ENCODE measurements at places on chromosomes 6 and 20.

GRCh38 chr6:27532820-27533538 lies 60.1 kb upstream of the ZNF184 start:
- no peak for DNase-seq

- no peak for DNase-seq
Observed at GRCh38 chr6:43014434-43014909, 423 bp downstream of the KLHDC3 start.

GRCh38 chr6:121678245-121678644 lies 242.8 kb downstream of the GJA1 start:
- no peak for DNase-seq

DNA sequence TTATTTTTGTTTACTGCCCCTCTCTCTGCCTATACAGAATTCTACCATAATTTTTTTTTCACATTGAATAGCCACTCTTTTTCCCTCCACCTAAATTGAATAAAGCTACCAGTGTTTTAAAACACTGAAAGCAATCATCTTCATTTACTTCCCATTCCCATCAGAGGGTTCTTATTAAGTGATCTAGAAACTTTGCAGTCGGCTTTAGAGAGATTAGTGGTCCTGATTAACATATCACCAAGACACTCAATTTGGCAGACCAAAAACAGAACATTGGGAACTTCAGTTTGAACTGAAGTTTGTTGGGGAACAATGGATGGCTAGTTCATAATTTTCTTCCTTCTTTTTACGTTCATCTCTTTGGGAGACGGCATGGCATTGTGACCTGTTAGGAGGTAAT lies 249.5 kb downstream of the CBLN4 start:
- DNase-seq: no peak

GRCh38 chr6:152150196-152150595 lies 342.7 kb downstream of the ESR1 start:
- DNase-seq: no peak

DNA sequence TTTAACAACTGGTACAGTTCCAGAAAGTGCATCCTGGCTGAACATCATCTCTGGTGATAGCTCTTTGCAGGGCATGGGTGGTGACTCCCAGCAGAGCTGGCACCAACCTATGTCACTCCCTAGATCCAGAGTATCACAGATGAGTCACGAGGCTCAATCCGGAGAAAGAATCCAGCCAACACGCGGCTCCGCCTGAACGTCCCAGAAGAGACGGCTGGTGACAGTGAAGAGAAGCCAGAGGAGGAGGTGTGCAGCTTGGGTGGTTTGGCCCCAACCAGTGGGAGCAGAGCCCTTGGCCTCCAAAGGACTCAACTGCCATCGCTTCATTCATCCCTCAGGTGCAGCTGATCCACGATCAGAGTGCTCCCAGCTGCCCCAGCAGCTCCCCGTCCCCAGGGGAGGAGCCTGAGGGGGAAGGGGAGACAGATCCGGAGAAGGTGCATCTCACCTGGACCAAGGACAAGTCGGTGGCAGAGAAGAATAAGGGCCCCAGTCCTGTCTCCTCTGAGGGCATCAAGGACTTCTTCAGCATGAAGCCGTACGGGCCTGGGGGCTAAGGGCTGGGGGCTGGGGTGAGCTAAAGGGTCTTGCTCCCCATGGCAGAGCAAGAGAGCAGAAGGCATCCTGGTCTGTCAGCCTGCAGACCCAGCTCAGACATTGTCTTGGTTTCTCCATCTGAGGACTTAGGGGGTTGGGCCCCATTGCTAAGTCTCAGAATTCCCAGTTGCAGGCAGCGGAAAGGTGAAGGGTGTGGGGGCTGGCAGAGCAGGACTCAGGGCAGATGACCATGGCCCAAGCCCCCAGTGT lies 27.2 kb downstream of the SLC12A5 start:
- no peak for DNase-seq

DNA sequence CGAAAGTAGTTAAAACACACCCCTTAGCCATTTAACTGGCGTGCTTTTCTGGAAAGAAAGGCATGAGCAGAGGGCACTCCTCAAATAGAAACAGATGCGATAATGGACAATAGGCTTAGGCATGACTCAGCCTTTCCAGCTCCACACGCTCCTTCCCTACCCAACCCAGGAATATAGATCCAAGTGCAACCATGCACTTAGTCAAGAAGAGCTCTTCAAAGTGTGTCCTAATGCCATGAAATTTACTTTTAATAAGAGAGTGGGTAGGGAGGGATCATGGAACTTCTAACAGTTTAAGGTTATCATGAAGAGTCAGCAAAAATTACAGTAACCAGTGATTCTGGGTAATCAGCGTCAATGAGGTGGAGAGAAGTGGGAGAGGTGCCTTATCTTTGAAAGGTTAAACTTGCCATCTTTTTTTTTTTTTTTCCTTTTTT lies 2.4 kb upstream of the EFHC1 start:
- peak; percentile 75 for DNase-seq

DNA sequence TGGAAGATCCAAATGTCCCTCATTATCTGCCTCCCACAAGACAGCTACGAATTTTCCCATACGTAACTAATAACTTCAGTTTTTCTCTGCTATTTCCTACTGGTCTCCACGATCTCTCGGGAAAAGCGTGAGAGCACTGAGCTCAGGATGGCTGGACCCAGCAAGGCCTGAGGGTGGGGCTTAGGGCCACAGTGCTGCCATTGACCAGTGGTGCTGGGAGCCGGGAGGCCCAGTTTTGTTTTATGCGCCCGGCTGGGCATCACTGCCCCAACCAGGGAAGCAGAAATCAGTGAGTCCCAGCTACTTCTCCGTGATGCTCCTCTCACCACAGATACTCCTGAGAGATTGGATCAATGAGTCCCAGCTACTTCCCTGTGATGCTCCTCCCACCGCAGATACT lies 238.4 kb downstream of the LY86 start:
- no peak for DNase-seq

GRCh38 chr20:23096986-23097520 lies 10.9 kb upstream of the CD93 start:
- no peak for DNase-seq

DNA sequence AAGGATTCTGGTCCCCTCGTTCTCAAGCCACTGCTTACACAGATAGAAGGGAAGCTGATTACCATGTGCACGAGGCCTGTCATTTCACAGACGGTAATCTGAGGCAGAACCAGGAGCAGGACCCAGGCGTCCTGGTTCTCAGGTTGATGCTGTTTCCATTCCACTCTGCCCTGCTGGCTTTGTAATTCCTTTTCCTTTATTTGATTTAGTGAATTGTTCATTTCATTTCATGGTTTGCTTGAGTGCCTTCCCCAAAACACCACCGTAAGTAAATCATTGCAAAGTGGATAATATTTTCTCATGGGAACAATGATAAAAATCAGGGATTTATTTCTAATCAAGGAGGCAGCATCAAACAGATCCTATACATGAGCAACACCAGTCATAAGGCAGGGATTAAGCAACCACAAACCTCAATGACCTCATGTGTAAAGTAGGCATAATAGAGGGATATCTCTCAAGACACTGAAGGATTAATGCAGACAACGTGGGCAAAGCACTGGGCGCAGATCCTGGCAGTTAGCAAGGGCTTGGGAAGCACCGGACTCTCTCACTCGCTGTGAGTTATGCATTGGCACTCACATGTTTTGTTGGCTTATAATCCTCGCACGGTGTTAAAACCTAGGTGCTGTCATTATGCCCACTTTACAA lies 229.5 kb upstream of the FOXQ1 start:
- peak; percentile 51 for DNase-seq

- DNase-seq: no peak
Observed at GRCh38 chr6:166774770-166775169, 147.7 kb upstream of the RPS6KA2 start.

GRCh38 chr6:166737261-166737660 lies 110.2 kb upstream of the RPS6KA2 start:
- no peak for DNase-seq

- no peak for DNase-seq
Observed at GRCh38 chr20:32539026-32539816, 45.9 kb downstream of the NOL4L start.

- no peak for DNase-seq
Observed at GRCh38 chr20:1333462-1334369, 4.8 kb upstream of the SDCBP2 start.

GRCh38 chr6:164370773-164371172 lies 938.6 kb downstream of the C6orf118 start:
- DNase-seq: no peak

DNA sequence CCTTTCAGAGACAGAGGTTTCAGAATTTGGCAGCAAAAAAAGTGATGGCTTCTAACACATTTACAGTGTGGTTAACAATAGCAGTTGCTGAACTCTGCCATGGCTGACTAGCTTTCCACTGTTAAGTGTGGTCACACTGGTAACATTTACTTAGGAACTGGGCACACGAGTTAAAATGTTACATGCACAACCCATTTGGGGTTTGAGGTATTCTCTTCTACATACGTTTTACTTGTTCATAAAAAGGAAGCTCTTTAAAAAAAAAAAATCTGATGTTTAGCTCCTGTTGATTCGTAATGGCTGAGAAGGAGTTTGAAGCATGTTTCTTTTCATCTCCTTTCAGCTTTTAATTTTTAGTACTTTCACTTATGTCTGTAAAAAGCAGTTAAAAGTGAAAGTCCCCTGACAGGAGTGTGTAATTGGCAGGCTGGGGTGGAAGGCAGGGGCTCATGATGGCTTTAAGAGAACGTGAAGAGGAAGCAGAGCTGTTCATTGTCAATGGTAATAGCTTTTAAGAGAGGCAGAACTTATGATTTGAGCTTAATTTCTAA lies 245.9 kb downstream of the FARS2 start:
- DNase-seq: no peak

DNA sequence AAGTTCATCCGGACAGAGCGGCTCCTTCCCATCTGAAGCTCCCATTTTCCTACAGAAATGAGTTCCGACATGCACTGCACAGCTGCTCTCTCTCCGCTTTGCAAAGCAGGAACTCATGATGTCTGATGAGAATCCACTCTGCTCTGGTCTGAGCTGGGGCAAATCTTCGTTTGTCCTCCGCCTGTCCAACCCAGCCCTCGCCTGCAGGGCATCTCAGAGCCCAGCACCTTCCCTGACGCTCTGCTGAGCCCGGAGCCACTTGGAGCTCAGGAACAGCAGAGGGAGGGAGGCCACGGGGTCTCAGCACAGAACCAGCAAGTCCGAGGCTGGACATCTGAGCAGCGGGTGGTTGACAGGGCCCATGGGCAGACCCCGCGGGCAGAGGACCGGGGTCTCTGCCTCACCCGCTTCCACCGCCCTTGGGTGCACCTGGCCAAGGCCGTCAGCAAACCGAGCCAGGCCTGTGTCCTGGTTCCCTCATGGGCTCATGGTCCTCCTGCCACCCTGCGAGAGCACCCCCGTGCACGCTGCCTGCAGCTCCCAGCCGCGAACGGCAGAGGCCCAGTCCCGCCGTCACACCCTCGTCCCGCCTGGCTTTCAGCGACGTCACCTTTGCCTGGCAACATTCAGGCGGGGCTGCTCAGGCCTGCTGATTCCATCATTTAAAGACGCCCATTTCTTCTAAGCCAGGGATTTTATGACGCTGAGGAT lies 78.5 kb upstream of the BHLHE23 start:
- no peak for DNase-seq

- DNase-seq: no peak
Observed at GRCh38 chr20:764255-764654, 4.0 kb downstream of the SLC52A3 start.

DNA sequence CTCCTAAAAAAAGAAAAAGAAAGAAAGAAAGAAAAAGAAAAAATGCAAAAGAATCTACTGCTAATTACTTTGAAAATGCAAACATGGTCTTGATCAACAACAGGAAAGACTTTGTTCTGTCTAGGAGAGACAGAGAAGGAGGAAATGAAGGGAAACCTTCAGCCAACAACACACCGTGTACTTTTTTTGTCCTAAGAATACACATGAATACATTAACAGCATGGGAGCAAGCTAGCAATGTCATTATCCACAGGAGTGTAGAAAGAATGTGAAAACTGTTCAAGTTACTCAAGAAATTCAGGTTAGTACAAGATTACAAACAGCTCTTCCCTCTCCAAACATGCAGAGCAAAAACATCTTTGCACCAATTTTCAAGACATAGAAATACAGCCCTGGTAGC lies 326.3 kb downstream of the UBE3D start:
- DNase-seq: no peak

- no peak for DNase-seq
Observed at GRCh38 chr6:29527564-29527963, 32.0 kb downstream of the UBD start.

- DNase-seq: no peak
Observed at GRCh38 chr6:138518054-138518453, 18.8 kb upstream of the NHSL1 start.

- DNase-seq: no peak
Observed at GRCh38 chr20:20327746-20328145, 40.2 kb upstream of the INSM1 start.

- DNase-seq: no peak
Observed at GRCh38 chr6:5095236-5095635, 10.1 kb downstream of the PPP1R3G start.

- DNase-seq: no peak
Observed at GRCh38 chr20:48478806-48479585, 348.8 kb downstream of the PREX1 start.

DNA sequence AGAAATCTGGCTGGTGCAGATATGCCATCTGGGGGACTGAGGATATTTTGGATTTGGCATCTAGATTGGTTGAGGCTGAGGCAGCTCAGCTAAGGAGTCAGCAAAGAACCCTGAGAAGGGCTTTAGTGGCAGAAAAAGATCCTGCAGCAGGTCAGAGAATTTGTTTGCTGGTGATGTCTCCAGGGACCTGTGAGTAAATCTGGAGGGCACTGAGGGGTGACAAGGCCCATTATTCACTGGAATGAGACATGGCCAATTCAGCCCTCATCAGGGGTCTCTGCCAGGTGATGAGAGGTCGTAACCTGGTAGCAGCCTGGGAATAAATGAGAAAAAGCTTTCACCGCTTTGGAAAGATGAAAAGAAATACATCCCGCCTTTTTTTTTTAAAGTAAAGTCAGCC lies 118.3 kb upstream of the FBXL4 start:
- no peak for DNase-seq

- DNase-seq: no peak
Observed at GRCh38 chr20:48012401-48012974, 227.2 kb upstream of the SULF2 start.

DNA sequence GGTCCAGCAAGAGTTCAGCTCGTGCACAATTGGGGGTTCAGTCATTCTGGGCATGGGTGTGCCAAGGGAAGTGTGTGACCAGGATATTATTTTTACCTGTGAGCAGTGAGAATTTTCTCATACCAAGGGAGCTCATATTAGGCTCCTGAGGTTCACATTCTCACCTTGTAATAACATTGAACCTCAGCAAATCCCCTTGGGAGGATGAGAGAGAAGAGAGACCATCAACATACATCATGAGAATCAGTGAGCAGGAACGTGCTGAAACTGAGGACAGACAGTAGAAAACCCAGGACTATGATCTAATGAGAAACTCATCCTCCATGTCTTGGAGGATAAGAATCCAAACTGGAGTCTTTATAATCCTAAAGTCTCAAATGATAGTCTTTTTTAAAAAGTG lies 33.4 kb upstream of the XRN2 start:
- no peak for DNase-seq

- DNase-seq: no peak
Observed at GRCh38 chr20:46937157-46937523, 42.5 kb downstream of the EYA2 start.

DNA sequence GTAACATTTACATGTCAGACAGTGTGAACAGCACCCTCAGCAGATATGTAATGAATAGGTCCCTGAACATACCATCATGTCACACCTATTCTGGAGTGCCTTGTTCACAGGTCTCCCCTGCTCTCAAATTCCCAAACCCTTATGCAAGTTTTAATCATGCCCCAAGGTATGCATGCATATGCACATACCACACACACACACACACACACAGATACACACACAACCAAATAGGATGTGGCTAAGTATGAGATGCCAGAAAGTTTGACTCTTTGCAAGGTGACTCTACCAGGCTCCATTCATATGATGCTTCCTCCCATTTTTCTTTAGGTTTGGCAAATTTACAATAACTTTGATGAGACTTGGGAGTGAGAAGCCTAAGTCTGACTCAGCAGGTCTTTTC lies 243.8 kb upstream of the IRAK1BP1 start:
- DNase-seq: no peak
